ENCODE measurements at places on chromosomes 11 and 22.
A peak's percentile ranks its signal among the peaks of the same experiment; 100 is the strongest.

DNA sequence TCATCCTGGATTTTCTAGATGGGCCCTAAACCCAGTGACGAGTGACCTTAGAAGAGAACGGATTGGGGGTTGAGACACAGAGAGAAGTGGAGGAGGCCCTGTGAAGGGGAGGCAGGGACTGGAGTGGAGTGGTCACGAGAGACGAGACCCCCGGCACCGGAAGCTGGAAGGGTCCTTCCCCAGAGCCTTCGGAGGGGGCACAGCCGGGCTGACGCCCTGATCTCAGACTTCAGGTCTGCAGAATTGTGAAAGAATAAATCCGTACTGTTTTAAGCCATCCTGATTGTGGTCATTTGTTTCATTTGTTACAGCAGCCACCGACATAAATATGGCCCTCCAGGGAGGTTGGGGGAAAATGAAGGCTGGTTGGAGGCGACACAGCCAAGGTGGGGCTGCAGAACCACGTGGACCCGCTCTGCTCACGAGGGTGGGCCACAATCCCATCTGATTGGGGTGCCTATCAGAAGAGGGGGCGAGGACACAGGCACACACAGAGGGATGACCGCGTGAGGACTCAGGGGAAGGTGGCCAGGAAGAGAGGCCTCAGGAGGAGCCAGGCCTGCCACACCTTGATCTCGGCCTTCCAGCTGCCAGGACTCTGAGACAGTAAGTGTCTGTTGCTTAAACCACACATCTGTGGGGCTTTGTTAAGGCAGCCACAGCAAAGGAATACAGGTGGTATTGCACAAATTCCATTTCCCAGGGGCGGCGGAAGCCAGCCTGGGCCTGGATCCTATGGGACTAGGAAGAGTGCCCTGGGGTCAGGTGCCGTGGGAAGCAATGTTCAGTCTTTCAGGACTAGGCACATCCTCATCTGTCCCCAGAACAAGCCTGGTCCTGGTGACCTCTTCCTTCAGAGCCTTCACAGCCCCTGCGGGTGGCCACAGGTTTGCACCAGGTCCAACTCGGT is 73.3 kb upstream of the SHANK2 start:
- DNase-seq, result no peak

- no peak for DNase-seq
Observed at GRCh38 chr11:102874852-102875251, at the start of gene MMP12. MMP12 (minus strand) TSS chr11:102874982; CDS start chr11:102874937, 45 bp downstream.

GRCh38 chr22:26635117-26635516 is 13.4 kb downstream of the CRYBA4 start:
- no peak for DNase-seq

DNA sequence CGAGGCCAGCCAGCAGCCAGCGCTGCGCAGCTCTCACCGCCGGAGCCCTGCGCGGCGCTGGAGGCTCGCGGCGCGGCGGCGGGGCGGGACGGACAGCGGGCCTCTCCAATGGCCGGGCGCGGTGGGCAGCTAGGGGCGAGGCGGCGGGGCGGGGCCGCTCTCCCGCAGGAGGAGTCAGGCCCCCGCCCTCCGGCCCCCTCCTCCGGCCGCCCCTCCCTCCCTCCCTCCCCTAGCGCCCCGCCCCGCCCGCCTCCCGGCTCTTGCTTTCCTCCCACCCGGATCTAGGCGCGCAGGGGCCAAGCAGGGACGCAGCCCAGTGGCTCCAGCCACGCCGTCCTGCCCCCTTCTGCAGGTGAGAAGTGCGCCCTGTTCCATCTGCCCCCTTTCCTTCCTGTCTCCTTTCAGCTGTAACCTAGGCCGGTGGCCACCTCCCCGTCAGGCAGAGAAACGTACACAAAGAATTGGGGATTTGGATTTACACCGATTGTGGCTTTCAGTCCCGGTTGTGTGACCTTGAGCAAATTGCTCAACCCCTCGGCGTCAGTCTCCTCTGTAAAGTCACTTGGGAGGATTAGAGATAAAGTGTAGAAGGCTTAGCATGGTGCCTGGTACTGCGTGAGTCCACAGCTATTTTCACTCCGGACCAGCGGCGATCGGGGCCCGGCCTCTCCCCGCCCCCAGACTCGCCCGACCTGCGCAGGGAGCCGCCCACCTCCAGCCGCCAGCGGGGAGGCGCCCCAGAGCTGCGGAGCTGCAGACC is at the start of gene FZD4:
Gene FZD4, minus strand, starts transcription at position 35 of the 760 bp plus-strand sequence. CDS start 310 bp downstream, outside the sequence.
- DNase-seq, result peak; percentile 52

DNA sequence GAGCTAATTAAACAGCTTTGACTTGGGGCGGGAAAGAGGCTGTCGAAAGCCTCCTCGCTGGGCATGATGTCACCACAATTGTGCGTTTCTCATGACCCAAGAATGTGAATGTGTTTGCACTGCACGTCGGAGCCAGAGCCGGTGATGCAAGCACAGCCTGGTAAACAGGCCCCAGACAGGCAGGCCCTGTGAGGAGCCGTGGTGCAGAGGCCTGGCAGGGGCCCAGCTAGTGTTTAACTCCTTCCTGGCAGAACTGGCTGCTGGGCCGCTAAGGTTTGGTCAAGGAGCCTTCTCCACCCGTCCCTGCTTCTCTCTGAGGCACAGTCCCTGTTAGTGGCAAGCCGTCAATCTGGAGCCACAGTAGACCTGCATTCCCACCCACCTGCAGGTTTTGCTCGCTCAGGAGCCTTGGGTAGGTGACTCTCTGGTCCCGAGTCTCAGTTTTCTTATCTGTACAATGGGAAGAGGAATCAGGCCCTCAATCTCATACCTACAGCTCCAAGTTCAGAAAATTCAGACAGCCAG is 25.4 kb upstream of the SMTN start:
- DNase-seq, result no peak

Measured in stimulated activated naive B cell treated with anti-CD40 and anti-IgM and Interleukin-4, amounts not matched to agents 10 μg/mL and 1 μg/mL and 100 μg/mL, for 72 hours (primary cell).